ENCODE measurements at places on chromosomes 5 and 9.

DNA sequence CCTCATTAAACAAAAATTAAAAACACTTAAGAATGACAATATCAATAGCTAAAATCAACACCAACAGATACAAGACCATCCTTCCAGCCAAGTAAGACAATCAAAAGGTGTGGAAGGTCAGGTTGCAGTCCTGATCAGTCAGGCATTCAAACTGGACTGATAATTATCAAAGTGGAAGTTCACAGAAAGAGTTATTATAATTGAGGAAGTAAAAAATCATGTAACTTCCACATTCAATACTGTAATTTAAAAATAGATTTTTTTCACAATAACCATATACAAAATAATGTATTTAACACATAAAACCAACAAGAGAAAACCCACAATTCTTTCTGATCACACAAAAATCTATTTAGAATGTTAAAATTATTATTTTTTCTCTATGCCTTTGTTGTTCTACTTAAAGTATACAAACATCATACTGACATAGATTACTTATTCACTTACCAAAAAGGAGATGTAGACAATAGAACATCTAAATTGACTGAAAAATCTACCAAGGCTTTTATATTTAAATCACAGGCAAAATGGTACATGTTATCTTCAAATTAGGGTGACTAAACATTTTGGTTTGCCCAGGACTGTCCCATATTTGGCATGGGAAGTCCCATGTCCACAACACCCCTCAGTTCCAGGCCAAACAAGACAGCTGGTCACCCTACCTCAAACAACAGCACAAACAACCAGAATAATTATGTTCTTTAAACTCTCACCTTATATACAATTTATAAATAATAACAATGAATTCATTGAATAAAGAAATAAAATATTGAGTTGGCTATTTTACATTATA, 142.5 kb upstream of the SLC24A2 start:
- DNase-seq: no peak

DNA sequence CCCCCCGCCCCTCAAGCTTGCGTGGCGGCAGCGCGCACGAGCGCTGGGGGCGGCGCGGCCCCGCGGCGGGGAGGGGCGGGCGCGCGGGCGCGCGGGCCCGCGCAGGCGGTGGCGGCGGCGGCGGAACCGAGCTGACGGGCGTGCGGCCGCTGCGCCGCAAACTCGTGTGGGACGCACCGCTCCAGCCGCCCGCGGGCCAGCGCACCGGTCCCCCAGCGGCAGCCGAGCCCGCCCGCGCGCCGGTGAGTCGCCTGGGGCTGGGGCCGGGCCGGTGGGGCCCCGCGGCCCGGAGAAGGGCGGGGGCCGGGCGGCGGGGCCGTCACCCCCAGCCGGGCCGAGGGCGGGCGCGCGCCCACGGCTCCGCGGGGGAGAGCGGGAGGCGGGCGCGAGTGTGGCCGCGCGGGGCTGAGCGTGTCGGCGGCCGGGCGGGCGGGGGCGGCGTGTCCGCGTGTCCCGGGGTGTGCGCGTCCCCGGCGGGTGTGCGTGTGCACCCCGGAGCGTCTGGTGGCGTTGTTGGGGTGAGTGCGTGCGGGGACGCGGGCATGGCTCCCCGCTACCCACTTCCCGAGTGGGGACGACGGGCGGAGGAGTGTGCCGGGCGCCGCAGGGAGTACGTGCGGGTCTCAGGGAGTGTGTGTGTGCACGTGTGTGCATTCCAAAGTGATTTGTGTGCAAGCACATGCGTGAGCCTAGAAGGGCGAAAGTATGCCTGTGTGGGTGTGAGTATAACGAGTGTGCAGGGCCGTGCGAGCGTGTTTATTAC, at the start of gene NEK6:
Gene NEK6 (plus strand): TSS at position 106 of the 763 bp plus-strand sequence. CDS start 44,016 bp downstream, outside the sequence.
- no peak for DNase-seq

DNA sequence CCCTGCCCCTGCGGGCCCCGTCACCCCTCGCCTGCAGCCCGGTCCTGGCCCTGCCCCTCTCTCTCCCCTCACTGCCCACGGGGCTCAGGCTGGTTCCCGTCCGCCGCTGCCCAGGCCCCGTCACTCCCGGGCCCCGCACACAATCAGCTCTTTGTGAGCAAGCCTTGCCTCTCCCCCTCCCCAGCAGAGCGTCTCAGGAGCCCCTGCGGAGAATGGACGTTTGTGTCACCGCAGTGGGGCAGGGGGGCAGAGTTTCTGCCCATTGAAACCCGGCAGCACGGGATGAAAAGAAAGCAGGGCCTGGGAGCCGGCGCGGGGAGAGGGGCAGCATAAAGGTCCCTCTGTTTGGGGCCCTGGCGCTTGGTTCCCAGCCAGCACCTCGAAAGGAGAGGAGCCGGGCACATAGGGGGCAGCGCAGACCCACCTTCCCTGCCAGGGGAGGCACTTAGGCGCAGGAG, 13.5 kb upstream of the NUP214 start:
- no peak for DNase-seq

- DNase-seq: no peak
Observed at GRCh38 chr9:130845901-130846481, 10.9 kb downstream of the ABL1 start.

- DNase-seq: no peak
Observed at GRCh38 chr5:24141046-24141445, 503.7 kb downstream of the CDH10 start.

GRCh38 chr5:1855596-1855995, 27.1 kb downstream of the IRX4 start:
- DNase-seq: no peak

- no peak for DNase-seq
Observed at GRCh38 chr9:119273325-119273904, 95.8 kb downstream of the BRINP1 start.

DNA sequence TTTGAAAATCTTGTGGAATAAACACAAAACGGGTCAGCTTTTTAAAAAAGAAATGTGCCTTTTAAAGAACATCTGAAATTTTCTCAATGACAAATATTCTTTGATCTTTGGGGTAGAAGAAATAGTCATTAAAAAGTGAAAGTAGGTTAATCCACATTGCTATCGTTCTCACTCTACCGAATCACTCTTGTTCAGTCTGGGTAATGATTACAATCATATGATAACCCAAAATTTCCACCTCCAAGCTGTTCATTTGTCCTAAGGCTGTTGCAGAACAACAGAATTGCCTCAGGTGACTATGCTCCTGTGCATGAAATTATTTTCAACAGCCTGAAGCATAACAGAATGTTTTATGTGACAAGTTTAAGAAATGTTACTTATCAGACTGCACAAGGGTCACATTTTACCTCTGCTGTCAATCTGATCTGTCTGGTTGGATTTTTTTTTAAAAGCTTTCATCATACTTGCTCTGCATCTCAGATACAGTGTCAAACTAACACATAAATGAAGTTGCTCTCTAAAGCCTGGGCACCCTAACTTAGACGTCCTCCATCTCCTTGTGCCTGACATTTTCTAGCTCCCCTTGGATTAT, 227.3 kb downstream of the LURAP1L start:
- DNase-seq: no peak

- DNase-seq: no peak
Observed at GRCh38 chr5:151680944-151681427, 5.7 kb downstream of the SPARC start.

- DNase-seq: no peak
Observed at GRCh38 chr5:174245516-174246075, 200.1 kb downstream of the NSG2 start.

DNA sequence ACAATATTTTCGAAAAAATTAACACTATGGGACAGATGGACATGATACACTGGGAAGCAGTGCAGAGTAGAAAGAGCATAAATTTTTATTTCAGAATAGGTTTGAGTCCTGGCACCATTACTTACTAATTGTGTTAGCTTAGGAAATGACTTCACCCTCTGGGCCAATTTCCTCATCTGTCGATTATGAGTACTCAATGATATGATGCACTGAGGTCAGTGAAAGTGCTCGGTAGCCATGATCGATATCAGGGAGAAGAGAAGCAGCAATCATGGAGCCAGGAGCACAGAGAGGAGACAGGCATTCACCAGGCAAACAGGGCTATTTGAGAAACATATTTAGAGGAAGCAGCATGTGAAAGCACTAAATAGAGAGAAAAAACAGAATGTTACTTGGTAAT, 29.4 kb downstream of the NR6A1 start:
- no peak for DNase-seq

DNA sequence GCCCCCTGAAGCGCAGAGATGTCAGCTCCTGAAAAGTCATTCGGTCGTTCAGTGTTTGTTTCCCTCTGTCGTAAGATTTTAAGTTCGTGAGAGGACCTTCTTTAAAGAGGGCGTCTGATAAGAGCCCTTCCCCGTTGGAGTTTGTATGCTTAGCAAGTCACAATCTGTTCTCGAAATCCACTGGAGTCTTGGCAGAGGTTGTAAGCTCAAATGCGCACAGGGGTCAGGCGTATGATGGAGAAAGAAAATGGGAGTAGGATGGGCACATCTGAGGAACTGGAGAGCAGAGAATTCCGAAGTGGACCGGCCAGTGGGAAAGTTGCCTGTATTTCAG, 710 bp downstream of the HSD17B4 start:
- peak; percentile 2 for DNase-seq

- DNase-seq: no peak
Observed at GRCh38 chr5:133777951-133778350, 165.6 kb upstream of the FSTL4 start.

GRCh38 chr9:113507256-113507655, 43.7 kb downstream of the RGS3 start:
- DNase-seq: no peak

GRCh38 chr5:42995360-42995751, 44.8 kb downstream of the ANXA2R start:
- DNase-seq: no peak

DNA sequence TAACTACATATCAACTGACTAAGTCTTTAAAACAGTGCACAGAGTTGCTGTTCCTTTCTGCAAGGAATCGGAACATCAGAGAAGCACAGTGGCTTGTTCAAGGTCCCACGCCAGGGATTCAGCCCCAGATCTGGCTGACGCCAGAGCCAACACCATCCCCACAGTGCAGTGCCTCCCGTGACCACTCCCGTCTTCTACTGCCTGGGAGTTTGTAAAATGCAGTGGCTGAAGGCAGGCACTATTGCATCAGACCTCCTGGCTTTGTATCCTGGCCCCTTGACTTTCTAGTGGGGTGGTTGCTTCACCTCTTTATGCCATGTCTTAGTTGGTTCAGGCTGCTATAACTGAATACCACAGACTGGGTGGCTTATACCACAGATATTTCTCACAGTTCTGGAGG, 131.0 kb downstream of the NSG2 start:
- DNase-seq: no peak

GRCh38 chr5:158423623-158424200, 564.8 kb upstream of the CLINT1 start:
- no peak for DNase-seq

DNA sequence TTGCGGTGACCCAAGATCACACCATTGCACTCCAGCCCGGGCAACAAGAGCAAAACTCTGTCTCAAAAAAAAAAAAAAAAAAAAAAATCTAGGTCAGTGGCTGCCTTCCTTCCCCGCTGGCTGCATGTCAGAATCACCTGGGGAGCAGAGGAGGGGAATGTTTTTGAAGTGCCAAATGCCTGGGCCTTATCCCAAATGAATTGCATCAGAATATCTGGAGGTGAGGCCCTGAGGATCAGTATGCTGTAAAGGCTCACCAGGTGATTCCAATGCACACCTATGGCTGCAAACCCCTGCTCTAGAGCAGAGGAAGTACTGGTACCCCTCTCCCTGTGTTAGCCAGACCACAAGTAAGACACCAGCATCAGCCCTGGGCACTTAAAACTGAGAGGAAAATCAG, 44.7 kb upstream of the GABRP start:
- DNase-seq: no peak

- no peak for DNase-seq
Observed at GRCh38 chr9:92973700-92974099, 26.4 kb downstream of the FGD3 start.

DNA sequence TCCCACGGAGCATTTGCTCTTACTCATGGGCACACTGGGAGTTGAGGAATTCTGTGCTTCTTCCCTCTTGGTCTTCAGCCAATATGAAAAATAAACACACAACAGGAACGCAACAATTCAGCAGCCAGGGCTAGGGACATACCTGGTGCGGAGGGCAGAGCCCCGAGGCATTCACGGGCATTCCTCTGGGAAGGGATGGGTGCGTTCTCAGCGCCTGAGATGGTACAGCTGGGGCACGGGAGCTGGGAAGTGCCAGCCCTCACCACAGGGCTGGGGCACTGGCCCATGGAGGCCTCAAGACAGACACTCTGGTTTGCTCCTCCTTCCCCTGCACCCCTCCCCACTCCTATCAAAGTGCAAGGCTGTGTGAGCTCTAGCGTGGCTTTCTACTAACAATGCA, 2.1 kb downstream of the SLC6A3 start:
- no peak for DNase-seq

- DNase-seq: no peak
Observed at GRCh38 chr9:121593066-121593465, 58.4 kb upstream of the DAB2IP start.

DNA sequence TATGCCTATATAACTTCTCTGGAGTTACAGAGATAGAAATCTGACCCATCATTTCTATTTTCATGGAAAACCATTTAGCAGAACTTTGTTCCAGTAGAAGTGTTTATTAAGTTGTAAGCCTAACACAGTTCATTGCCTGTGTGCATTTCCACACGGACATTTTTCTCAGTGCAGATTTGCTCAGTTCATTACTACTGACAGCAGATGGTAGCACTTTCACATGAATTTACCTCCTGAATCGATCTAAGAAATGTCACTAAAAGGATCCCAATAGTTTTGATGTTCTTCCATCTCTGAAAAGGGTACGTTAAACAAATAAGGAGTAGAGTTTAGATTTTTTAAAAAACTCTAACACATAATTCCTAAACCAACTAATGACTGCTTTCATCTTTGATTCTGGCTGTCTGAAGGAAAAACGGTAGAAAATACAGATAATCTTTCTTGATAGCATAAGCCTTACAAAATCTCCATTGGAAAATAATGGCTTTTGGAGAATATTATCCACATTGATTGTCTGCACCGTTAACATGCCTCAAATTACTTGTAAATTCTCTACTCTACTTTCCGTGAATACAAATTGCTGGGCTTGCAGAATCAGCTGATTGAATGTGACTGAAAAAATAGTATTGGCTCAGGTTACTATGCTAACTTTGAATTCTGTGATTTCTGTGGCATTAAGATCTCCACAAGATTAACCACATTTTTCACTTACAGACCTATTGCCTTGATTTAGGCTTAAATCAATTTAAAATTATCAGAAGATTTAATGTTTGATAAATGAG, 33.1 kb downstream of the RPS23 start:
- no peak for DNase-seq

GRCh38 chr9:79692857-79693571, 121.2 kb downstream of the TLE4 start:
- no peak for DNase-seq

All from SIG-M5 (cell line).